ENCODE measurements at places on chromosomes 12 and 14. TPM values are rescaled to one million over a fixed set of nuclear protein-coding genes. Genes with fewer than 3 reads are reported as not detected.

DBX2 gene
- polyA plus RNA-seq = 0.11 TPM

ARHGEF25 gene
- 26.7 TPM for polyA plus RNA-seq

GPR135 gene
- 3.2 TPM for polyA plus RNA-seq

EML1 gene
- polyA plus RNA-seq = 37.6 TPM

RASSF9 gene
- polyA plus RNA-seq = 15.3 TPM
